B cell (primary cell): ENCODE measurements at places on chromosomes 12 and 14. TPM values are rescaled to one million over a fixed set of nuclear protein-coding genes. Genes with fewer than 3 reads are reported as not detected.

GRCh38 chr14:33897382-33897781 lies 53.5 kb downstream of the EGLN3 start:
- no peak for DNase-seq

- no peak for DNase-seq
Observed at GRCh38 chr12:50005175-50005574, 20.1 kb downstream of the RACGAP1 start.

DNA sequence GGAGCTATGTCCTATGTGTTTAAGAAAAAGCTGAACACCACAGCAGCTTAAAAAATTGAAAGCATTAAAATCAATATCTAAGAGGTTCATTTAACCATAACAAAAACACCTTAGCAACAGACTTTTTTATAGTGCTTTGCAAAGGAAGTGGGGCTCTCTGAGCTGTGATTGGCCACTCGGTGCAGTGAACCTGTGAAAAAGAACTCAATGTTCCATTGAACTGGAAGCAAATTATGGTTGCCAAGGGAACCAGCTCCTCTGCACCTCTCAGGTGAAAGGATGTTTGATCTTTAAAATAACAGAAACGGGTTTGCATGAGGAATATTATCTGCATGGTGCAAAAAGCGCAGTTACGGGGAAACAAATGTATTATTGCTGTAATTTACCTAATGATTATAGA lies 149.4 kb downstream of the SNAPC1 start:
- DNase-seq = peak; percentile 35

- no peak for DNase-seq
Observed at GRCh38 chr12:42409471-42409870, 83.5 kb downstream of the PPHLN1 start.

DNA sequence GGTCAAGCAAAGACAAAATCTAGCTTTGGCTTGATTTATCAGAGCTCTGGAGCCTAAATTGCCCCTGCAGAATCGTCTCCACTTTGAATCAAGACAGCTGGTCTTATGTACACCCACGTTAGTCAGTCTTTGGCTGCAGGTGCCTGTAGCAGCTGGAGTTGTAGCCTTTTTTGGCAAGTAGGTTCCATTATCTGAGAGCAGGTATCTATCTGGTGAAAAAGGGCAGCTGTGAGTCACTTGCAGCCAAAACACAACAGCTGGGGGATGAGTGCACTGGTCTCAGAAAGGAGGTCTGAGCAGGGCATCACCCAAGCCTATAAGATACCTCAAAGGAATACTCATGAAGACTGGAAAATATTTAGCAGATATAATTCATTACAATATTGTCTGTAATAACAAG lies 43.6 kb upstream of the KCNH5 start:
- no peak for DNase-seq

Gene VRTN
- not detected in 2 replicates for polyA plus RNA-seq

Gene MYO1A
- polyA plus RNA-seq = 0.19 and 0.55 TPM in 2 replicates

Gene PIP4K2C
- 21.3 and 21.7 TPM in 2 replicates for polyA plus RNA-seq

Gene NOVA1
- not detected in 2 replicates for polyA plus RNA-seq

Gene CTSG
- not detected in 2 replicates for polyA plus RNA-seq

Gene RIN3
- polyA plus RNA-seq = 57.2 and 62.1 TPM in 2 replicates
